Spinal cord (tissue), 10 donors: ENCODE measurements at places on chromosomes 6 and 20. TPM values are rescaled to one million over a fixed set of nuclear protein-coding genes. Genes with fewer than 3 reads are reported as not detected.

DNA sequence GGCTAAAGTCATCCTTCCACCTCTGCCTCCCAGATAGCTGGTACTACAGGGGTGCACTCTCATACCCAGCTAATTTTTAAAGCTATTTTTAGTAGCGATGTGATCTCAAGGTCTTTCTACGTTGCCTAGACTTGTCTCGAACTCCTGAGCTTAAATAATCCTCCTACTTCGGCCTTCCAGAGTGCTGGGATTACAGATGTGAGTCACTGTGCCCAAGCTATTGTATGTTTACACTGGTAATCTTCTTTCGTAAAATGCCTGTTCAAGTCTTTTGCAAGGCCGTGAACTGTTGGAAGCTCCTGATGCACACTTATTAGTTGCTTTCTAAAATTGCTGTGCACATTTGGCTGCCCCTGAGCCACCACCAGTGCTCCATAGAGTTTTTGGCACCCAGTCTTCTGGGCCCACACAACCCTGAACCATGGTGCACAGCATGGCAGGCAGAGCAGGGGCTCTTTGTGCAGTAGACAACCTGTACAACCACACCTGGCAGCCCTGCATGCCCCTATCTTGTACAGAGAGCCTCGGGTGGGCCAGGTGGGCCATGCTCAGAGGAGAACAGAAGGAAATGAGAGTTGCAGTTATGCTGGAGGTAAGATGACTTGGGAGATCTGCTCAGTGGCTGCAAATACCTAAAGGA lies 33.3 kb downstream of the PDRG1 start:
- H3K27ac ChIP-seq = no peak overlapping the region
- no peak for DNase-seq
- peaks cover 11% of the 10 kb centered on the region for H3K36me3 ChIP-seq
- H3K27me3 ChIP-seq = no peaks in the 10 kb centered on the region
- peaks cover 9% of the 10 kb centered on the region for H3K4me1 ChIP-seq
- no peak overlapping the region for H3K4me3 ChIP-seq

GRCh38 chr20:50029697-50030461 lies 47.1 kb downstream of the SNAI1 start:
- H3K27ac ChIP-seq = no peak overlapping the region
- H3K36me3 ChIP-seq = no peaks in the 10 kb centered on the region
- H3K27me3 ChIP-seq = no peaks in the 10 kb centered on the region
- H3K4me1 ChIP-seq = peaks cover 26% of the 10 kb centered on the region

CPXM1 gene
- 163 TPM for total RNA-seq

DNA sequence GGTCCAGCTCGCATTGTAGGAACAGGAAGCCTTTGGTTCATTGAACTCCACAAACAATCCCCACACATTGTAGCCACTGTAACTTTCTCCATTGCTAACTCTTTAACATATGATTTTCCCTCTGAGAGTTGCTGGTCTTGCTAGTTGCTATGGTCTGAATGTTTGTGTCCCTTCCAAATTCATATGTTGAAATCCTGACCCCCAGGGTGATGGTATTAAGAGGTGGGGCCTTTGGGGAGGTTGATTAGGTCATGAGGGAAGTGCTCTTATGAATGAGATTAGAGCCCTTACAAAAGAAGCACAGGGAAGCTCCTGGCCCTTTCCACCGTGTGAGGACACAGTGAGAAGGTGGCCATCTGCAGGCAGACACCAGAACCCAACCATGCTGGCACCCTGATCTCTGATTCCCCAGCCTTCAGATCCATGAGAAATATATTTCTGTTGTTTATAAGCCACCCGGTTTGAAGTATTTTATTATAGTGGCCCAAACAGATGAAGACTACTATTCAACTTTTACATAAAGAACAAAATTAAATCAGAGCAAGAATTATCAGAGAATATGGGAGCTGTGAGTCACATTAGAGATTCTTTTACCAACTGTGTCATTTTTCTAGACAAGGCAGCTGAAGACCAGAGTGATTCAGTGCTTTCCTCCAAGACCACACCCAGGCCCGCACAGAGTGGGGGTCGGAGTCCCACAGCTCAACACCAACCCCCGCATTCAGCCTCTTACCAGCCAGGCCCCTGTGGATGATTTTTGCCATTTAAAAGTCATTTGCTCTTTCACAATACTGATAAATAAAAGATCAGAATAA lies 143.0 kb downstream of the SAMD5 start:
- peak overlapping the region; percentile 22 for H3K27ac ChIP-seq
- H3K4me1 ChIP-seq = no peaks in the 10 kb centered on the region
- DNase-seq = no peak
- no peak overlapping the region for H3K4me3 ChIP-seq

DNA sequence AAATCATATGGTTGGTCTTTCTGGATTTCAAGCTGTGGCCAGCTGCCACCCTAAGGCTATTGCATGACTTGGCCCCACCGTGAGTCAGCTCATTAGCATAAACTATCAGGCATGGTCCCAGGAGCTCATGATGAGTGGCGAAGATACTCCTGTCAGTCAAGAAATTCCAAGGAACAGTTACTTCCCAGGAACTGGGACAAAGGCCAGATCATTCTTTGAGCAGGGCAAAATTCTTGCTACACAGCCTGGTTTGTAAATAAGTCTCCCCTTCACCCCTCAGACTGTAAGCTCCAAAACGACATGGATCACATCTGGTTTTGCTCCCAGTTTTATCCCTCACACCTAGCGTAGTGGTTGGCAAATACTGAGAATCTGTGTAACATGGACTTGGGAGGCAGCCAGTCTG lies 33.0 kb upstream of the KIAA1586 start:
- DNase-seq = no peak
- no peaks in the 10 kb centered on the region for H3K4me1 ChIP-seq
- H3K27ac ChIP-seq = no peak overlapping the region
- no peak overlapping the region for H3K4me3 ChIP-seq

DNA sequence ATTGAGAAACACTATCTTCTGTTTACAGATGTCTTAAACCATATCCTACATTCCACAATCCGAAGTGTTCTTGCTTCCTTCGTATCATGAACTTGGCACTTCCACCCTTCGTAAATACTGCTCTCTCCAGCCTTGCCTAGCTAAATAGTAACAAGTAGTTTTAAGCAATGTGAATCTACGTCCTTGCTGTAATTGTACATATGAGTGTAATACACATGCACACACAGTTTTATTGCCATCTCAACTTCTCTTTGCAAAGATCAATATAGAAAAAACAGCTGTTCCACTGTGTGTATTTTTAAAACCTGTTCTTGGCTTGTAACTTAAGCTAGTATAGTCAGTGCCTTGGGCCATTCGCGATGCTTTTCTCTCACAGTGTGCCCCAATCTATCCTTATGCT lies 1524.7 kb downstream of the GRIK2 start:
- no peaks in the 10 kb centered on the region for H3K4me1 ChIP-seq
- no peak overlapping the region for H3K4me3 ChIP-seq
- H3K27me3 ChIP-seq = no peaks in the 10 kb centered on the region
- no peak for DNase-seq
- H3K36me3 ChIP-seq = no peaks in the 10 kb centered on the region
- no peak overlapping the region for H3K27ac ChIP-seq

SLC22A16 gene
- total RNA-seq = 1.3 TPM

DNA sequence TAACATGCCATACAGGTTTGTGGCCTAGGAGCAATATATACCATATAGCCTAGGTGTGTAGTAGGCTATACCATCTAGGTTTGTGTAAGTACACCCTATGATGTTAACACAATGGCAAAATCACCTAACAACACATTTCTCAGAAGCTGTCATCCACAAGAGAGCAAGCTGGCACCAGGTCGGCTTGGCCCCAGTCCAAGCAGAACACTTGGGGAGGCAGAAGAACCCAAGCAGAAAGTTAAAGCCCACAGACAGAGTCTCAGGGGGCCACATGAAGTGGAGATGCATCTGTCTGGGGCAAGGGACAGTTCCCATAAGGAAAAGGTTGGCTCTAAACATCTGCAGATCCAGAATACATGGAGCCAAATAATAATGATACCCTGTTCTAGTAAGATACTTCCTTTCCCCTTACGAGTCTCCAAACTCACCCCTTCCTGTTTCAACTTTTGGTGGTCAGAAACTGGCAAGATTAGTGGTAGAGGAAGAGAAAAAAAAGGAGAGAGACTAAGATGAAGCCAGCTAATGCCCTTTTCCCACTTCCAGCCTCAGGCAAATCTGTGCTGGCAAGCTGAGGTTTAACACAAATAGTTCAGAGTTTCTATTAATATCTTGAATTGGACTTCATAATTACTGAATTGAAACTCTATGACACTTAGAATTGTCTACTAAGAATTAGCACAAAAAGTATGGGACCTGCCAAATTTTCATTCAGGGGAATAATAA lies 29.5 kb downstream of the TCF21 start:
- no peak overlapping the region for H3K27ac ChIP-seq
- no peaks in the 10 kb centered on the region for H3K4me1 ChIP-seq
- no peak overlapping the region for H3K4me3 ChIP-seq
- H3K36me3 ChIP-seq = no peaks in the 10 kb centered on the region

SNHG17 gene
- 12.7 TPM for total RNA-seq

GRCh38 chr6:37916675-37917074 lies 97.1 kb downstream of the ZFAND3 start:
- peaks cover 3% of the 10 kb centered on the region for H3K36me3 ChIP-seq
- no peaks in the 10 kb centered on the region for H3K27me3 ChIP-seq
- H3K4me3 ChIP-seq = no peak overlapping the region
- no peak overlapping the region for H3K27ac ChIP-seq

TRAPPC3L gene
- 0.33 TPM for total RNA-seq

C20orf96 gene
- 6.8 TPM for total RNA-seq

- DNase-seq = no peak
- no peaks in the 10 kb centered on the region for H3K36me3 ChIP-seq
- no peaks in the 10 kb centered on the region for H3K27me3 ChIP-seq
- peaks cover 3% of the 10 kb centered on the region for H3K4me1 ChIP-seq
- no peak overlapping the region for H3K27ac ChIP-seq
Observed at GRCh38 chr20:12318043-12318442, 400.4 kb downstream of the BTBD3 start.

DNA sequence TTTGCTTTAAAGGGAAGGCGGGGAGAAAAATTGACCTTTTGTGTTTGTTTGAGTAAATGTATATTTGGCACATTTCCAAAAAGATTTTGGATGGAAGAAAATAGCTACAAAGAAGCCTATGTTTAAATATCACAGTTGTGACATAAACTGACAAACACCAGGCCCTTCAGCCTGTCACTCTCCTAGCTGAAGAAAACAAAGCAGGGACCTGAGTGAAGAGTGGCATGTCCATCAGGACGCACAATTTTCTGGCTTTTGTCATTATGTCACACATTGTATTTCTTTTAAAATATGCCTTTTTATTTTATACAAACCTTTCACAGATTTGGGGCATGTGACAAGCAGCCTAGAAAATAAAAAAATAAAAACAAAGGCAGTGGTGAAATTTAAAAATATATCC lies 241.2 kb downstream of the OGFRL1 start:
- DNase-seq = no peak
- H3K4me3 ChIP-seq = no peak overlapping the region
- H3K27me3 ChIP-seq = no peaks in the 10 kb centered on the region
- H3K27ac ChIP-seq = no peak overlapping the region

- peaks cover 19% of the 10 kb centered on the region for H3K4me1 ChIP-seq
- DNase-seq = no peak
- H3K27ac ChIP-seq = no peak overlapping the region
- H3K27me3 ChIP-seq = peaks cover 91% of the 10 kb centered on the region
Observed at GRCh38 chr6:10400330-10400729, 14.5 kb downstream of the TFAP2A start.

TFAP2A gene
- total RNA-seq = 2.1 TPM

- no peaks in the 10 kb centered on the region for H3K4me1 ChIP-seq
- H3K4me3 ChIP-seq = no peak overlapping the region
- no peaks in the 10 kb centered on the region for H3K27me3 ChIP-seq
- DNase-seq = no peak
Observed at GRCh38 chr6:120894077-120894476, 440.2 kb downstream of the TBC1D32 start.

- H3K36me3 ChIP-seq = no peaks in the 10 kb centered on the region
- no peaks in the 10 kb centered on the region for H3K4me1 ChIP-seq
- no peak overlapping the region for H3K4me3 ChIP-seq
- no peak overlapping the region for H3K27ac ChIP-seq
- H3K27me3 ChIP-seq = no peaks in the 10 kb centered on the region
- no peak for DNase-seq
Observed at GRCh38 chr6:92109256-92109655, 1310.1 kb downstream of the EPHA7 start.

LY6G5C gene
- total RNA-seq = 0.40 TPM

CDKAL1 gene
- total RNA-seq = 27.6 TPM

CLPSL1 gene
- not detected for total RNA-seq

NINL gene
- total RNA-seq = 30.1 TPM

PSORS1C2 gene
- not detected for total RNA-seq

SNRPB2 gene
- total RNA-seq = 89.0 TPM

SLC22A1 gene
- 0.59 TPM for total RNA-seq

DNA sequence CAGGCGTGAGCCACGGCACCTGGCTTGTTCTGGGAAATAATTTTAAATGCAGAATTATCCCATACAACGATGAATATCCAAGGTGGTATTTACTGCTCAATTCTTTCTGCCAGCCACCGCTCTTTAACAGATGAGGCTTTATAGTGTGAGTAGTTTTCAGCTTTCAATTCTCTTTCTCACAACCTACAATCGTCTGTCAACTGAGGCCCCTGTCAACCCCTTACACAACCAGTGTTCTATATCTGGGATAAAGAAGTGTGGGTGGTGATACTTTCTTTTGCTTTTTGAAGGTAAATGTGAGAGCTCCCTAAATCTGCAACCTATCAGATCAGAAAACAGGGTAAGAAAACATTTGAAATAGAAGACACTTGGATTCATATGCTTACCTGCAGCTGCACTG lies 22.5 kb downstream of the STAU1 start:
- no peak overlapping the region for H3K4me3 ChIP-seq
- H3K27ac ChIP-seq = no peak overlapping the region
- H3K4me1 ChIP-seq = peaks cover 4% of the 10 kb centered on the region
- peaks cover 25% of the 10 kb centered on the region for H3K36me3 ChIP-seq
- H3K27me3 ChIP-seq = no peaks in the 10 kb centered on the region

DNA sequence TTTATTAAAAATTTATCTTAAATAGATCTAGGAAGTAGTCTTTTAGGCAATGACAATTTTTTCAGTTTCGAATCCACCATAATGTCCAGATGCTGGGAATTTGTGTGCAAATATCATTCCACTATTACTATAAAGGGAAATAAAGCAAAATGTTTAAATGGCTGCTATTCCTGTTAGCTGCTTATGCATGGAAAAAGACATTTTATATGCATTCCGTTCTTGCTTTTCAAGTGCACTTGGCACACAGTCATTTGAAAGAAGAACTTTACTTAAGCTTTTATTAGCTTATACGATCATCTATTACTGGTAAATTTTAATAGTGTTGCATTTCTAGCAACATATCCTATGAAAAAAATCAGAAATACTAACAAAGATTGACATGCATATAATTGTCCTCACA lies 42.0 kb downstream of the PRL start:
- H3K36me3 ChIP-seq = no peaks in the 10 kb centered on the region
- DNase-seq = no peak
- H3K27ac ChIP-seq = no peak overlapping the region
- no peak overlapping the region for H3K4me3 ChIP-seq
- no peaks in the 10 kb centered on the region for H3K27me3 ChIP-seq

GRCh38 chr6:143664171-143664570 lies 13.6 kb upstream of the PHACTR2 start:
- no peak overlapping the region for H3K4me3 ChIP-seq
- H3K4me1 ChIP-seq = no peaks in the 10 kb centered on the region
- H3K27ac ChIP-seq = no peak overlapping the region
- H3K27me3 ChIP-seq = no peaks in the 10 kb centered on the region
- DNase-seq = no peak
- H3K36me3 ChIP-seq = no peaks in the 10 kb centered on the region

NRN1 gene
- 43.9 TPM for total RNA-seq

GRCh38 chr6:150008588-150008987 lies 16.7 kb downstream of the RAET1L start:
- no peaks in the 10 kb centered on the region for H3K36me3 ChIP-seq
- H3K27ac ChIP-seq = no peak overlapping the region
- H3K27me3 ChIP-seq = peaks cover 78% of the 10 kb centered on the region
- H3K4me3 ChIP-seq = no peak overlapping the region

LY86 gene
- total RNA-seq = 7.8 TPM

BMP5 gene
- total RNA-seq = 34.5 TPM
